ENCODE measurements at places on chromosomes 2 and 18.

- no peak for DNase-seq
Observed at GRCh38 chr2:158011055-158011771, 90.5 kb upstream of the UPP2 start.

DNA sequence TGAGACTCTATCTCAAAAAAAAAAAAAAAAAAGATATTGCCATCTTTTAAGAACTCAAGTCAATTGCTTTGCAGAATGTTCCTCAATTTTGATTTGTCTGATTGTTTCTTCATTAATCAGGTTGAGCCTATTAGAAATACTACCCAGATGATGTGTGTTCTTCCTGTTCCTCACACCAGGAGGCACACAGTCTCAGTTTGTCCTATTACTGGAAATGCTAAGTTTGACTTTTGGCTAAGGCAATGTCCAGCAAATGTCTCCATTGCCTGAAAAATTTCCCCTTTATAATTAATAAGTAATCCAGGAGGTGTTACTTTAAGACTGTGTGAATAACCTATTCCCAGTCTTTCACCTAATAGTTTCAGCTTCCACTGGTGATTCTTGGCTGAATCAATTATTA, 28.4 kb downstream of the BOLA3 start:
- DNase-seq, result no peak

DNA sequence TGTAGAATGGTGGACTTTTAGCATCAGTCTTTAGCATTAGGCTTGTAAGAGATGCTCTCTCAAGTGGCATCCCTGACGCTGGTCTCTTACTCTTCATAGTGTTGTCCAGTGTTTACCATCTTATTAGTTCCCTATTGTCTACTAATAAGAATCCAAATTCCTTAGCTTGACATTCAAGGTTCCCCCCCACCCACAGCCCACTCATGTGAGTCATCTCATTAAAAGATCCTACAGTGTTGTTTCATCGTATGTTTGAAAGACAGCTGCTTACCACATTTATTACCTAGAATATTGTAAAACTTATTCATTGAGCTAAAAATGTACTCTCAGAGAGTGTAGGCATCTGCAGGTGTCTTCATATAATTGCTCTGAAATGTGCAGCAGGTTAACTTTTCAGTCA, 28.5 kb downstream of the EIF5B start:
- no peak for DNase-seq

DNA sequence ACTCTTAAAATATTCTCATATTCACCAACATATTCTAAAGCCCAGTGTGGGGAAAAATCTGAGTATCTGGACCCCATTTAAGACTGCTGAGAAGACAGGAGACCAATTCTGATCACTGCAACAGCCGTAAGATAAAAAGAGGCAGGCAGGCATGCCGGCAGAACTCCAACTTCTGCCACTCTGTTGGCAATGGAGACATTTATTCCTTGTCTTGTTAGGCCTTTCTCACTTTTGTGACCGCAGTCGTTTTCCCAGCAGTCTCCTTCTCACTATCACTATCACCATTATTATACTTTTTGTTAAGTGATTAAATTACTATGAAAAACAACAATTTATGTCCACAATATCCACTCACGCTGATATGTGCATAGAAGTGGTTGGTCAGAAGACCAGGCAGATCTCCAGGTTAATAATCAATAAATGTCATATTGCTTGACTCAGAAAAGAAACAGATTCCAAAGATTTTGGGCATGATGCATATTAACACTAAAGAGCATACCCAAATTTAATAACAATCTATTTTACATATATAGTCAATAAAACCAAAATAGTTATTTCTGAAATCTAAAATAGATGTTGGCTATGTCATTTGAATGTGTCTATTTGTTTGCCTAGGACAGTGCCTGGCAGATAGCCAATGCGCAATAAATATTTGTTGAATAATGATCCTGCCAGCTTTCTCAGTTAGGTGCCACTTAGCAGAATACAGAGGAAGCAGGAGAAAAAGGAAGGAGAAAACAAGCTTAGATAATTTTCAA, 38.2 kb downstream of the SESTD1 start:
- no peak for DNase-seq

GRCh38 chr2:169746240-169746639, 12.6 kb downstream of the KLHL23 start:
- DNase-seq, result no peak

DNA sequence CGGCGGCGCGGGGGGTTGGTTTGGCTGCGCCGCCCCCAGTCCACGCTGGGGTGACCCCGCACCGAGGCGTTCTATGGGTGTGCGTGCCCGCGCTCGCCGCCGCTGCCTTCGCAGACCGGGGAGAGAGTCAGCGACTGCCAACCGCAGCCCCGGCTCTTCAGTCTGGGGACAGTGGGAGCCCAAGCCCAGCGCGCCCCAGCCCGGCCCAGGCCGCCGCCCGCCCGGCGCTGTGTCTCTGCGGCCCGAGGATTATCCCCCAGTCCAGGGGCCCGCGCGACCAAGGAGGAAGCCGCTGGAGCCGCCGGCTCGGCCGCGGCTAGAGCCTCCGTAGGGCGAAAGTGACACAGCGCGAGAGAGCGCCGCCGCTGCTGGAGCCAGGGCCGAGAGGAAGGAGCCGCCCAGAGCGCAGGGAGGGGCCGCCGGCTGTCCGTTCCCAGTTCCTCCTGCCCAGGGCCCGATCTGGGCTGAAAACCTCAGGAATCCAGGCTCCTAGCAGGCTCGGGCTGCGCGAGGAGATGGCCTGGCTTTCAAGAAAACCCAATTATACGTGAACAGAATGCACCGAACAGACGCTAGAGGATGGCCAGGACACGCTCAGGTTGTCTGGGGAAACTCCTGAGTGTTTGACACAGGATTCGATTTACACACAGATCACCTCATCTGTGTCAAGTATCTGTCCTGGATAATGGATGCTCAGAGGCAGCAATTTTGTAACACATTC, 2.4 kb downstream of the CTIF start:
- no peak for DNase-seq

DNA sequence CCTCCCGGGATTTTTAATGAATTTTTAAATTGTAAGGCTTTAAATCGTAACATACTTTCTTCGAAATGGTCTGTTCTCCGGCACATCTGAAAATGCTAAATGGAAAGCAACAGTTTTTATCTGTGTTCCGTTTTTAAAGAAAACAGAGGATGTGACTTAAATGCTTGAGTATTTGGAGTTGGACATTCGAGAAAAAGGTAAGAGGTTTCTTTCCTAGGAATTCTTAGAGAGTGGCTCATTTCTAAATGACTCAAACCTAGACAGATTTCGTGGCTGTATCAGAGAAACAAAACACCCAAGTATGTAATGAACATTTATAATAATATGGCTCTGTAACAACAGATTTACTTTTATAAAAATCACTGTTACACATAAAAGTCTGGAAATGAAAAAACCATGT, 177.6 kb upstream of the CCDC68 start:
- DNase-seq, result no peak

GRCh38 chr18:49090901-49091300, 140.1 kb upstream of the SMAD7 start:
- no peak for DNase-seq

DNA sequence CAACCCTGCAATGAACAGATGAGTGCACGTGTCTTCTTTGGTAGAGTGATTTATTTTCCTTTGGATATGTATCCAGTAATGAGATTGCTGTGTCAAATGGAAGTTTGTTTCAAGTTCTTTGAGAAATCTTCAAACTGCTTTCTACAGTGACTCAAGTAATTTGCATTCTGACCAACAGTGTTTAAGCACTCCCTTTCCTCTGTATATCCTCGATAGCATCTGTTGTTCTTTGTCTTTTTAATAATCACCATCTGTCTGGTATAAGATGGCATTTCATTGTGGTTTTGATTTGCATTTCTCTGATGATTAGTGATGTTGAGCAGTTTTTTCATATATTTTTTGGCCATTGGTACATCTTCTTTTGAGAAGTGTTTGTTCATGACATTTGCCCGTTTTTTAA, 1608.3 kb upstream of the ZEB2 start:
- DNase-seq, result no peak

DNA sequence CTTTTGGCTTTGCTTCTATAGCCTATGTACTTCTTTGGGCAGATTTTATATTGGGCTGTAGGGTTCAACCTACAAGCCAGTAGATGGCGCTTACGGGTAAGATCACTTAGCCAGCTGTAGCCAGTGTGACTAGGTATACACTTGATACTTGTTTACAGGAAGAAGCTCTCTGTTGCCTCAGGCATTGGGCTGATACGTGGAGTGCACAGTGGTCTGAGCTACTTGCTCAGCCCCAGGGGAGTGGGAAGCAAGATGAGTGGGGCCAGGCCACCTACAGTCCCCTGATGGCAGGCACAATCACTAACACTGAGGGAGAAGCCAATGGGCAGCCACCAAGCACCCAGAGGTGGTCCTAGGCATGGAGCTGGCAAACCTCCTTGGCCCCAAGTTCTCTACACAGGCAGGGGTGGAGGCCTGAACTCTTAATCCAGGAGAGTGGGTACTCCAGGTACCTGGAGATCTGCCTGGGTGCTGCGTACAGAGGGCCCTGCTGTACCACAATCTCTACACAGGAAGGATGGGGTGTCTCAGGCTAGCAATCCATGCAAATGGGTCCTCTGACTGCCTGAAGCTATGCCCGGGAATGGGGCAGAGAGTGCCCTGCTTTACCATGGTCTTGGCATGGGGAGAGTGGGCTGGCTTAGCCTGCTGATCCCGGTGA, 122.2 kb downstream of the NCOA1 start:
- DNase-seq, result peak; percentile 81

DNA sequence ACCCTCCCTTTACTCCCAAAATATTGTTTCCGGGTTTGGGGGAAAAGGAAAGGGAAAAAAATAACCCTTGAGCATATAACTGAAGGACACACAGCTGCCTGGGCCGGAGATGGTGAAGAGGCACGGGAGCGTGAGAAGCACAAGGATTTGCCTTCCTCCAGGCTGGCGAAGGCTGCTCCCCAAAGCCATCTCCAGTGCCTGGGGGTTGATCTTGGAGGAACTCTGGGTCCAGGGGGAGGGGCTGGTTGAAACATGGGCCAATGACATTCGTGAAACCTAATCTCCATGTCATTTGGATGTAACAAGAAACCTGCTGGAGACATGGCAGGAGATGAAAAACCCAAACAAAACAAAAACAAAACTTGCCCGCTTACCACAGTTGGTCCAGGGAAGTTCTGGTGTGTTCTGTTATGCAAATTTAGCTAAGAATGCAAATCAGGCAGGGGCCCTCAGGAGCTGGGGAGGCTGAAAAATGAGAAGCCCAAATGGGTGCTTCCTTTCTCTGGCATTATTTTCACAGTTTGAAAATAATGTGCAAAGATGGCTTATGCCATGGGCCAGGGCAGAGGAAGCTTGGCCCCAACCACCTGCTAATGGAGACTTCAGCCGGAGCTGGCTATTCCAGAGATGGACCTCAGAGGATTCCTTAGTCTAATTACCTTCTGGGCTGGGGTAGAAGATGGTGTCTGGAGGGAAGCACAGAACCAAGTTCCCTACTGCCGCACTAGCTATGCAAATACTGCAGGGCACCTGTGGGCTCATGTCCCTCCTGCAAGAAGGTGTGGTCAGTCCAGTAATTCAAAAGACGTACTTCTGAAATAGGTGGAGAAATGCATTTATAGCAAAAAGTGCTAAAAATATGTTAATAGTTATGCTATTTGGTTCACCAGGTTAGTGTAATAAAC, 180.9 kb downstream of the BCL2 start:
- peak; percentile 84 for DNase-seq

GRCh38 chr2:5692561-5693286, 540 bp downstream of the SOX11 start:
- no peak for DNase-seq

DNA sequence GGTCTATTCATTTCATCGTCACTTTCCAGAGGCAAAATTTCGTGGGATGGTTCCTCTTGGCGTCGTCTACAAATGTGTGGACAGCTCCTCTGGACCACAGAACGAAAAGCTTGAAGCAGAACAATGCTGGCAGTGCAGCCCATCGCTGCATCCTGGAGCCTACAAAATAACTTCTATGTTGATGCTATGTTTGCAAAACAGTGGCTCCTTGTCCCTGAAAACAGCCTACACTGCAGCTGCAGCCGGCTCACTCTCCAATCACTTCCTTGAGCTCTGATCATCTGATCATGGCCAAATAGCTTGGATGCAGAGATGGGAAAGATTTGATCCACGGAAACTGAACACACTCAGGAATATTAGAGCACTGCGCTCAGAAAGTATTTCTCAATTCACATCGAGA, 60.0 kb downstream of the DOCK10 start:
- DNase-seq, result no peak

- no peak for DNase-seq
Observed at GRCh38 chr2:203045867-203046266, 31.2 kb downstream of the NBEAL1 start.

GRCh38 chr2:223863491-223863890, 26.1 kb upstream of the AP1S3 start:
- no peak for DNase-seq

DNA sequence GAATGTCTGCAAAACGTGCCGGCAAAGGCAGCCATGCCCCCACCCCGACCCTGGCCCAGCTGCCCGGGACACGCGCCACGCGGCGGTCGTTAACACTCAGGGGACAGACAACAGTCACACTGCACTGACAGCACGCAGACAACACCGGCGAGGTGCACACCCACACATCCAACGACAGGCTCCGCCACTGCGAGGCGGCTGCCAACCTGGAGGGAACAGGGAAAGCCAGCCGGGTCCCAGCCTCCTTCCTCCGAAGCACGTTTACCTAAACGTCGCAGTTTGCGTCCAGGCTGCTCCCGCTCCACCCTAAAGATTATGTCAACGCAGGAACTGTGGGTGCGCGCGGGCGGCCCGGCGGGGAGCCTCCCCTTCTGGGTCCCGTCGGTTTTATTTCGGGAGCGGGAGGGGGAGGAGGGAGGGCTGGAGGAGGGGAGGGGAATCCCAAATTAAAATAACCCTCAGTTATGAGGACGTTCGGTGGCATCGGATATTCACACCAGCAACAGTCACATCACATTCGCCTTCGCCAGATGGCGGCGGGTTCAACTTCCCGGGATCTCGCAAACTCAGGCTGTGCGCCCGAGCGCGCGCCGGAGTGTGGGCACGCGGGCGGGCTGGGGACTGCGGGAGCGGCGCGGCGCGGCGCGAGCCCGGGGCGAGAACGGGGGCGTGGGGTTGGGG, 644 bp downstream of the PTGR3 start:
- DNase-seq, result peak; percentile 21

DNA sequence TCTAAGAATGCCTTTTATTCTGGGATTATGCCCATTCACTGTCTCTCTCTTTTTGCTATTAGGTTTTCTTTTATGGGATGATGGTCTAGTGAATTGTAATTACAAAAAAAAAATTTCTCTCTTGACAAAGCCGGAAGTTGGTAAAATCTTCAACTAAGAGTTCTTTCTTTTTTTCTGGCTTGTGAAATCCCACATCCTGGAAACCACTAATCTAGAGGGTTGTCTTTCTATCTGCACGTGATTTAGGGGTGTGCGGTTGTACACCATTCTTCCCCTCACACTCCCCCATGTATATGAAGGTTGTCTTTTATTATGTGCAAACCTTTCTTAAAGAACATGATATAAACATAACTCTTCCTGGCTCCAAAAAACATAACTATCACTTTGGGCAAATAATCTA, 52.0 kb downstream of the GATA6 start:
- DNase-seq, result no peak

Data from NAMALWA (cell line).